ENCODE measurements at places on chromosomes 7 and 10.

DNA sequence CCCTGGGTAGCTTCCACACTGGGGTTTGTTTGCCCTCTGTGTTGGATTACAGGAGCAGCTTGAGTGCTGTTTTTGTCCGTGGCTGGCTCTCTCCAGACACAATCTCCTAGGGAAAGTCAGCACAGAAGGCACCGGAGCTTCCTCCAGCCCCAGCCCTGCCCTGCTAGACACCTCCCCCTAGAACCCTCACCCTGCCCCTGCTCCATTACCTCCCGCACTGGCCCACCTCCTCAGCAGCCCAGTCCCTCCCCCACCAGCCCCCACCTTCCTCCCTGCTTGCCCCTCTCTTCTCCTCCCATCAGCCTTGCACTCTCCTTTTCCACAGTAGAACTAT, 130.5 kb downstream of the ADCY1 start:
- no peak for DNase-seq

- DNase-seq, result no peak
Measured at GRCh38 chr7:15561835-15562234, at the start of gene AGMO. Gene AGMO, minus strand, starts transcription at chr7:15562015.

GRCh38 chr10:120456626-120457430, at the start of gene PLPP4:
Gene PLPP4, plus strand, starts transcription at chr10:120457227. Its CDS starts 79 bp downstream, at chr10:120457306.
- DNase-seq, result no peak

DNA sequence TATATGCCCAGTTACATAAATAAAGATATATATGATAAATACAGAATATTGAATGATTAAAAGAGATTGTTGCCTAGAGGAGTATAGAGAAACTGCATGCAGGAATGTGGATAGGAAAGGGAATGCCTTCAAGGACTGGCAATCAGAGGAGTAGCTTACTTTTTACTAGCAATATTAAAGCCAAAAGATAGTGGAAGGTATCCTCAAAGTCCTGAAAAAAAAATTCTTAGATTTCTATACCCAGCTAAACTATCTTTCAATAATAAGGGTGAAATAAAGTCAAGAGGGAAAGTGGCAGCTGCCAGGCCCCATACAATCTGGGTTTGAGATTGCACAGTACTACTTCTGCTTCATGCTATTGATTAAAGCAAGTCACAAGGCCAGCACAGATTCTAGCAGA, 733.2 kb downstream of the GATA3 start:
- DNase-seq, result no peak

DNA sequence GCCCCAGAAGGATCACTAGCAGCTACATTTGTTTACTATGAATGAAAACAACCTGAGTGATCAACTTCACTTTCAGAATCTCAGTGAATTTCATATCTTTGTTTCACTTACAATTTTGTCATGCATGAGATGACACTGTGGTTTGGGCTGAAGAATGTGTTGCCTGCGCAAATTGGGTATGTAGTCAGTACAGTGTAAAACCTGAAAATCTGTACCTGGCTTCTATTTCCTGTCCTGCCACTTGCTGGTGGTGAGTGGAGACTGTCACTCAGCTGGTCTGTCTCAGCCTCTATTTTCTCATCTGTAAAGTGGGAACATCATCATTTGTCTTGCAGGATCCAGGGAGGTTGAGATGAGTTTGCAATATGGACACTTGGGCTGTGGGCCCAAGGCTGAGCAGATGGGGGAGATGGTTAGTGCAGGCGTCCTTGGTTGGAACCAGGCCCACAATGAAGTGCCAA, 118.0 kb downstream of the WDFY4 start:
- no peak for DNase-seq

GRCh38 chr7:81776948-81777630, 7.2 kb upstream of the HGF start:
- no peak for DNase-seq
